ENCODE measurements at places on chromosomes 7 and 10.

GRCh38 chr10:6780008-6780677, 200.1 kb upstream of the PRKCQ start:
- DNase-seq: no peak

- DNase-seq: no peak
Measured at GRCh38 chr10:3102720-3103427, 35.5 kb downstream of the PFKP start.

DNA sequence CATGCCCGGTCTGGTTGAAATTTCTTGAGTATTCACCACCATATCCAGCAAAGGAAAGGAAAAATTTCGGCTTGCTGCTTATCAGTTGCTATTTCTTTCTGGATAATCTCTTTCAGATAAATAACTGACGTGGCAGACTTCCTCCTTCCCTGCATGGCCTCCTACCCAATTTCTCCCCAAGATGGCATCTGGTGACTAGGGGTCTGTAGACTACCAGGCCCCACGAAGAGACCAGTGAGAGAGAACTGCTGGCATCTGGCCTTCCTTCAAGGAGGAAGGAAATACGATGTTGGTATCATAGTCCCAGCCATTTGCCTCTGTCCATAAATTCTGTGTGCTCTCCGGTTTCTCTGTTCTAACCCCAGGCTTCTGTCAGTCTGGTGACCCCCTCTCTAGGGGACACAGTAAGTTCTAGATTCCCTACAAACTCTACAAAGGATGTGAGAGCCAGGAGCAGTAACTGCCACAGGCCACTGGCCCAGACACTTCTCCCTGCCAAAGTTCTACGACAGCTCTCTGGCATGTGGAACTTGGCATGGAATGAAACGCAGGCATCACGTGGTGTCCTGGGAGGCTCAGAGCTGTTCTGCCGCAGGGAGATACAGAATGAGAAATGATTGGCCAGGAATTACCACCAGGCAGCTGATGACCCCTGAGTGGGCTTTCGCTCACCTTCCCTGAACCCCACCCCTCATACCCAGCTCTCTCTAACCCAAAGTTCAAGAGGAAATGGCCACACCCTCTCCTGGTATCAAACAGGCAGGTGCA, 30.0 kb upstream of the MSRB2 start:
- DNase-seq: no peak

DNA sequence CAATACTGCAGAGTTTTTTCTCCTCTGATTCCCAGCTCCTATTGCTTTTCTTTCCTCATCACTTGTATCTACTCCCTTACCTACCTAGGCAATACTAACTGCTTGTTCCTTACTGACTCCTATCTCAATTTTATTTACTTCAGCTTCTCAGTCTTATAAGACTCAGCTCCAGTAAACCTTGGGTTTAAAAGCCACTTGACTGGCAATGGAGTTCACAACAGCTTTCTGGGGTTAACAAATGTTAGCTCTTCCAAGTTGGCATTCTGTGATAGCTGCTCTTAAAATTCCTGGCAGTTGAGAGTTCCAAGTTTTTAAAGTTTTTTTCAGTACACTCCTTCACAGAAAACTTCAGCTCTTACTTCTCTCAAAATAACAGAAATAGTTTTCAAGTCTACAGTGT, 14.2 kb downstream of the ATAD1 start:
- DNase-seq: no peak

DNA sequence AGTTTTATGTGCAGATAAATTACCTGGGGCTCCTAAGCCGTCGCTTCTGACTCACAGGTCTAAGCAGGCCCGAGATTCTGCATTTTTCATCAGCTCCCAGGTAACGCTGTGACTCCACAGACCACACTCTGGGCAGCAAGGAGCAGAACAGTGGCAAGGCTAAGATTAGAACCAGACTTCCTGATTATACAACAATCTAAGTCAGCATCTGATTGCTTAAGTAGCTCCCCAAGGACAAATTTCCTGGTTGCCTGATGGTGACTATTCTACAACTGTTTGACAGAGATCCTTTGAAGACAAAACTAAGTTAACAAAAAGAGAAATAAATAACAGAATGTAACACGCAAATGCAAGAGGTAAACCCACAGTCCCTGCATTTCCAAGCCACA, 69.0 kb downstream of the CREB3L2 start:
- DNase-seq: no peak

DNA sequence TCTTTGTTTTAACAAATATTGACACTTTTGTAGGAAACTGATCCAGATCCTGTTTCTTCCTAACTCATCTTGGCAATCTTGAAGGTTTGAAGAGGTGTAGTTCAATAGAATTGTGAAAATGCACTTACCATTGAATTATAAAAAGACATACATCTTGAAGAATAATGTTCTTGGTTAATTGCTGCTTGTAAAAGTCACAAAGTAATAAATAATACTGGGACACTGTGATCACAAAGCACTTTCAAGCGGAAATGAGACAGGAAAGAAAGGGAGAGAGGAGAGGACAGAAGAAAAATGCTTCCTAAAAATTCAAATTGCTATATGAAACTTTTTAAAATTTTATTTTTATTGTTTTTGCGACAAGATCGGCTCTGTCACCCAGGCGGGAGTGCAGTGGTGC, 15.2 kb upstream of the NFE2L3 start:
- no peak for DNase-seq

- no peak for DNase-seq
Measured at GRCh38 chr7:87226495-87226894, 7.0 kb upstream of the TMEM243 start.

GRCh38 chr10:72466018-72466417, 111.3 kb upstream of the DNAJB12 start:
- no peak for DNase-seq

DNA sequence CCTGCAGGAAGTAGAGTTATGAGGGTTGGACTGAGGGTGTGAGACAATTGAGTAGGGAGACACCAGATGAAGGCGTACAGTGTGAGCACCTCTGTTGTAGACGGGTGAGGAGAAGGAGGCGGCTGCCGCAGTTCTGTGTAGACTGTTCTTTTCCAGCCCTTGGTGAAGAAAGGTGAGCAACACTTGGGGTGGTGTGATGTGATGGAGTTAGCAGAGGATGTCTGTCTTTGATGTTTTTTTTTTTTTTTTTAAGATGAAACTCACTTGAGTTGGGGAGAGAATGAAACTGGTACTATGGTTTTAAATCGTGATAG, 42.8 kb upstream of the RNF216 start:
- DNase-seq: no peak

DNA sequence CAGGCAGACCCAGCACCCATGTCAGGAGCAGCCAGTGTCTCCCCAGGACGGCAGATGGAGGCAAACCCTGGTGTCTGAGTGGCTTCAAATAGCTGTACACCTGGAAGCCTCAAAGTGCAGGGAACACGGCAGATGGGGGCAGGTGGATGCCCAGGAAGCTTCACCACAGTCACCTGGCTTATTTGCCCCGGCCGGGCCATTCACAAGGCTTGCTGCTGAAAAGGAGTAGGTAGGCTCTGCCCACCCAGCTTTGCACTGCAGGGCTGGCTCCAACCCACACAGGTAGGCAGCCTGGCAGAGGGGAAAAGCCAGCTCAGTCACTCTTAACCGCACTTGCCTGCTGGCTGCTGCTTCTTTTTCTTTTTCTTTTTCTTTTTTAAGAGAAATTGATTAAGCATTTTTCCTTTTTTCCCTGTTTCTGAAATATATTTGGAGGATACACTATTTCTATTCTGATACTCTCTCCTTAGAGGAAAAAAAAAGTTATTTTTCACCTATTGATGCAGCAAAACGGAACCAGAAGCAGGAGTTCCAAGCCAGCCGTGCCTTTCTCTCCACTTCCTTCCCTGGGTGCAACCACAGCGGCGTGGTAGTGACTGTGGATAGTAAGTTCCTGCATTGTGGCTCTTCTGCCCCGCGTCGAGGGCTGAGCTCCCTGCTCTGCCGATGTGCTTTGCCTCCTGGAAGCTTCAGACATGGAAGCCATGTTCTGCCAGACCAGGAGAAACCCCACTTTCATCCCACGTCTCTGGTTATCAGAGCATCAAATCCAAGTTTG, 118.3 kb downstream of the KLF6 start:
- DNase-seq: peak; percentile 59

GRCh38 chr7:113955157-113955556, 36.3 kb upstream of the PPP1R3A start:
- no peak for DNase-seq

- no peak for DNase-seq
Measured at GRCh38 chr10:99619090-99619800, 994 bp downstream of the SLC25A28 start.

GRCh38 chr7:8413600-8413999, 19.8 kb upstream of the NXPH1 start:
- no peak for DNase-seq

- peak; percentile 64 for DNase-seq
Measured at GRCh38 chr7:134605978-134606923, 40.4 kb upstream of the BPGM start.

- DNase-seq: no peak
Measured at GRCh38 chr7:24241206-24241605, 42.8 kb upstream of the NPY start.

All from DND-41 (cell line).